Stimulated activated CD8-positive, alpha-beta memory T cell treated with anti-CD3 and anti-CD28 coated beads, Interleukin-4, amount 100 ng/mL, for 1 hour (primary cell): ENCODE measurements at places on chromosomes 3 and 15.

- no peak for DNase-seq
Observed at GRCh38 chr3:36060950-36061349, 319.4 kb upstream of the STAC start.

- no peak for DNase-seq
Observed at GRCh38 chr3:41267975-41268640, 68.8 kb downstream of the CTNNB1 start.

- no peak for DNase-seq
Observed at GRCh38 chr15:39896101-39896500, 24.0 kb downstream of the GPR176 start.

DNA sequence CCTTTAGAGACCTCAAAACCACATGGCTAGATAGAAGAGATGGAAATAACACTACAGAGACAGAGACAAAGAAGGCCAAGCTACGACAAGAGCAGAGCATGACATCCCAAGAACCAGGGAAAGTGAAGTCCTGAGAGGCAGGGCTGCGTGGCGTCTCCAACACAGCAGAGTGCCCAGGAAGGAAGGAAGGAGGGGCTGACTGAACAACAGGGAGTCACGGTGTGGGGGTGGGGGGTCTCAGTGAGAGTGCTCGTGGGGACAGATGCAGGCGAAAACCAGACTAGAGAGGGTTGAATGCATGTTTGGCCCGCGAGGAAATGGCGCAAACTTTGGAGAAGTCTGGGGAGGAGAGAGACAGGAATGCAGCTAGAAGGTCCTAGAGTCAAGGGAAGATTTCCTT is 44.0 kb downstream of the ADAMTS17 start:
- no peak for DNase-seq

- DNase-seq, result no peak
Observed at GRCh38 chr3:107775974-107776373, 253.2 kb downstream of the BBX start.

DNA sequence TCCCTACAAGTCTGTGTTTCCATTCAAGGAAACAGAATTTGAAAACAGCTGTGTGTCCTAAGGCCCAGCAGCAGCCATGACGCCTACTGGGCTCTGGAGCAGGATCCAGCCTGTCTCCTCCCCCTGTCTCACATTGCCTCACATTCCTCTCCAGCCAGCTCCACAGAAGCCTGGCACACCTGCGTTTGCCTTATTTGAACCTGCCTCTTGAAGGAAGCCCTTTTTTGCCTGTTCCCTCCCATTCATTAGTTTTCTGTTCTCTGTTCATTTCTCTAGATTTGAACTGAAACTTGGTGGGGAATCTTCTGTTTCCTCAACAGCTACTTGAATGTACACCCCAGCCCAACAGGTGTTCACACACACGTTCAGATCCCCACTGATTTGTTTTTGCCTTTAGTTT is 890.5 kb downstream of the TUSC7 start:
- no peak for DNase-seq
